ENCODE measurements at places on chromosomes 6 and 20.
A peak's percentile ranks its signal among the peaks of the same experiment; 100 is the strongest.

GRCh38 chr20:3696745-3697587, 15.2 kb upstream of the ADAM33 start:
- DNase-seq = no peak

DNA sequence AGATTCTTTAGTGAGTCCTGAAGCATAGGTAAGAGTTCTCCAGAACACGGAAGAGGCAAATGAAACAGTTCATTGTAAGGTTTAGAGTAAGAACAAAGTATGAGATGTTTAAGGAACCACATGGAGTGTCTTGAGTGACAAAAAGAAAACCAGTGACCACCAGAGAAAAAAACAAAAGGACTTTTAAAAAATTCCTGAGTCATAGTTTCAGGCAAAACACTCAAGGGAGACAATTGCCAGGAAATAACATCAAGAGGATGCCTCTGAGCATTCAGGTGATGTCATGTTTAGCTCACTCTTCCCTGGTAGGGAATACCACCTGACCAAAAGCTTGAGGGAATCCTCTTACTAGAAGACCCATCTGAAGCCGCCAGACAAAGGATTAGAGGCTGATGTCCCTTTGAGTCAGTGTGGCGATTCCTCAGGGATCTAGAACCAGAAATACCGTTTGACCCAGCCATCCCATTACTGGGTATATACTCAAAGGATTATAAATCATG, 110.3 kb downstream of the COL19A1 start:
- DNase-seq = no peak

- no peak for DNase-seq
These were observed 26.8 kb downstream of the DACT2 start for GRCh38 chr6:168292826-168293225.

GRCh38 chr6:47070461-47070860, 28.3 kb upstream of the ADGRF1 start:
- DNase-seq = no peak

DNA sequence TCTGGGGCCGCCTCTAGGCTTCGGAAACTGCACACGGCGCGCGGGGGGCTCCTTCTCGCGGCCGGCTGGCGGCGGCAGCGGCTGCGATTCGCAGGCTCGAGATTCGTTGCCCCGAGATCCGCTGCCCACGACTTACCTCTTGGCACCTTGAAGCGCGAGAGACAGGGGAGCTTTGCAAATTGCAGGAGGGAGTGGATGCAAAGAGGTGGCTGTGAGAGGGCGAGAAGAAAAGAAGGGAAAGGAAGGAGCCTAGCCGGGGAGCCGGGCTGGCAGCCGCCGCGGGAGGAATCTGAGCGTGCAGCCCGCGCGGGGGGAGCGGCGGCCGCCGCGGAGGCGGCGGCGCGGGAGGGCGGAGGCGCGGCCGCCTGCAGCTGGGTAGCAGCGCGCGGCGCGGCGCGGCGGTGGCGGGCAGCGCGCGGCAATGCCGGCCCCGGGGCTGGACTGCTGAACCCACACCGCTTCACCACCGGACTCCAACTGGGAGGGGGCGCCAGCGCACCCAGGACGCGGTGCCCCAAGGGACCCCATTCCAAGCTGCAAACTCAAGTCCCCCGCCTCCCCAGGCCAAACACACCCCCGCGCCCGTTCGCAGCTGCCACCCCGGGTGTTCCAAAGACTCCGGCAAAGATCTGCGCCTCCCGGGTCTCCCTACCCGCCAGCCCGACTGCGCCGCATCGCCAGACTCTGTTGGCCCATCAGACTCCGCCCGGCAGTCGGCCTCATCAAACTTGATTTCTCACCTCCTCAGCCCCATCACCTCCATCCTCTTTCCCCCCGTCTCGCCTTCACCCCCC, 44.2 kb upstream of the SUPT3H start:
- DNase-seq = peak; percentile 78

- DNase-seq = no peak
These were observed 152.7 kb upstream of the ENPP5 start for GRCh38 chr6:46323312-46323965.

DNA sequence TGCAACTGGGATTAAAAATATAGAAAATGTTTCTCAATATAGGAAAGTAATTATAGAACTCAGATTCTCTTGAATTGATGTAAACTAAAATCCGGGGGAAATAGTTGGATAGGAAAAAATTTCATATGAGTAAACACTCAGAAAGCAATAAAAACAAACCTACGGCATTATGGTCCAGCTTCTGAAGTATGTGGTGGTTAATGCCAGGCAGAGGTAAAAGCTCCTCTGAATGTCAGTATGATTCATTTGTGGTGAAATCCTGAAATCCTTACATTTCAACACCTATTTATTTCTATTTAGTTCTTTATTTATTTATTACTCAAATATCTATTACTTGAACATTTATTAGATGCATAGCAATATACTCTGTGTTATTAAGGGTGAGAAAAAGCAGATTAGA, 145.1 kb downstream of the RIMS1 start:
- DNase-seq = no peak

- DNase-seq = peak; percentile 6
These were observed 22.5 kb upstream of the HFE start for GRCh38 chr6:26064619-26065257.

DNA sequence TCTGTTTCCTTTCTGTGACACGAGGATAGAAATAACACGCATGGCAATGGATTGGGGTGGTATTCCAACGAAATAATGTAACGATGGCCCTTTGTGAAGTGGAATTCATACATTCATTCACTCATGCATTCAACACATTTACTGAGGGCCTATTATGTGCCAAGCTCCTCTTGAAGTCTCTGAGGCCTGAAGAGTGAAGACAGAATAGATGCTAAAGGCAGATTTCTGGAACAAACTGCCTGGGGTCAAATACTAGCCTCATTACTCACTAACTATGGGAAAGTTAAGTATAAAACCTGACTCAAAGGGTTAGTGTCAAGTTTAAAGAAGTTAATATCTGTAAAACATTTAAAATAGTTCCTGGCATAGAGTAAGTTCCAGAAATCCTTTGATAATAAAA, 279.6 kb upstream of the SULF2 start:
- DNase-seq = no peak

DNA sequence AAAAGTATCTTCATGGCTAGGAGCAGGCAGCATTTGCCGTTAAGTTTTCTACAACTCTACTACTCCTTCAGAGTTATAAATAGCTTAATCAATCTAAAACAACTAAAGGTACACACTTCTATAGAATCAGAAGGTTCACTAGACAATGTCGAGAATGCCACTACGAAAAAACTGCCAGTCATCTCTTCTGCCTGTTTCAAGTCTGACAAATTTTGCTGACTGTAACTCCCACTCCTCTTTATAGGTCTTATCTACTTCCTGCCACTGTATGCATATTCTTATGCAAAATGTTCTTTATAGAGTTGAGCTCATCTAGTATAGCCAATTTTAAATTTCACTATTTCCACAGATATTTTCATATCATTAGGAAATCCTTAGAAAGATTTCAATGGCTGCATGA, 160.1 kb downstream of the EYS start:
- no peak for DNase-seq

GRCh38 chr6:144797881-144798589, 512.9 kb downstream of the UTRN start:
- DNase-seq = no peak

DNA sequence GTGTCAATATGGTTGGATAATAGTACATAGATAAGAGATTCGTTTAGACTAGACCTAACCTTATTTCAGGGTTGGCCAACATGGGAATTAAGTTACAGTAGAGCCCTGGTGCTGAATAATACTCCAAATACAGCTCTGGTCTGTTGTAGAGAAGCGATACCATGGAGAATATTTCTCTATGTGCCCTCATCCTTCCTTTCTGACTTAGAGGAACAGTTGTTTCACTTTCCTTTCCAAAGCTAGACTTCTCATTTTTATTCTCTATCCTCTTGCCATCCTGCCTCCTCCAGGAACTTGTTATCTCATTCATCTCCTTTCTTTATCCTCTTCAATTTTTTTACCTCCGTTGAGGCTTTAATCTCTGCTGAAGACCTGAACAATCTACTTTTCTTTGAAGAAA, 68.9 kb downstream of the EDN1 start:
- no peak for DNase-seq

DNA sequence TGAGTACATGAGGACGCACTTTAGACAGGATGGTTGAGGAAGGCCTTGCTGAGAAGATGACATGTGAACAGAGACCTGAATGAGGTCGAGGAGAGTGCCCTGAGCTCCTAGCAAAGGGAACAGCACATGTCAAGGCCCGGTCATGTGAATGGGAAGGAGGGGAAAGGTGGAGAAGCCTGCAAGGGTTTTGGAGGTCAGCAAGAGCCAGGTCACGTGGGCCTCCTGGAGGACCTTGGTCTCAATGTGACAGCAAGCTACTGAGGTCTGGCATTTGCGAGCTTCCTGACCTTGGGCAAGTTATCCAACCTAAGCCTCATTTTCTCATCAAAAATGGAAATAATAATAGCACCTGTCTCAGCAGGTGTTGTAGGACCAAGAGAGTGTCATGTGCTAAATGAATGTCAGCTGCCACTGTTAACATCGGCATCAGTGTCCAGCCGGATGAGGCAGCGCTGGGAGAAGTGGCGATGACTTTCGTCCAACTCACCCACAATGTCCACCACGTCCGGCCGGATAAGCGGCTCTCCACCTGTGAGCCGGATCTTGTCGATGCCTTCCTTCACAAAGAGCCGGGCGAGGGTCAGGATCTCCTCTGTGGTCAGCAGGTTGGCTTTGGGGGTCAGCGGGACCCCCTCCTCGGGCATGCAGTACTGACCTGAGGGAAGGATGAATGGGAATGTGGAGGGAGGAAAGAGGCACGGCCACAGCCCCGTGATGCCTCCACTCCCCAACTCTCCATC, 8.9 kb downstream of the MOCS1 start:
- no peak for DNase-seq

- DNase-seq = no peak
These were observed 34.0 kb downstream of the VEGFA start for GRCh38 chr6:43803783-43804549.

DNA sequence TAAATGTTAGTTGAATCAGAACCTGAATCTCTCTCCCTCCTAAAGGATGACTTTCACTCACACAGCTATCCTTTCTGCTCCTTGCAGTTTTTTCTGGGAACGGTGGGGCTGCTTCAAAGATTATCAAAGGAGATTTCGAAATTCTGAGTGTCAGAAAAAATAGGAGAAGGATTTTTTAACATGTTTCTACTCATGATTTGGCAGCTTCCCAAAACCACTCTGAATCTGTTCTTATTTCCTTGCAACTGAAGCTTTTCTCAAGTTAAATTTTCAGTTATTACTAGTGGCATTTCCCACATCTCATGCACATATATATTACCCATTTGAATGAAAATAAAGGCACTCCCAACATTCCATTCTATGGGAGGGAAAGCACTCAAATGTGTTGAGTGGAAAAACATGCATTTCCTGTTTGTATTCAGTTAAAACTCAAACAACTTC, 123.6 kb downstream of the LCA5 start:
- no peak for DNase-seq

- no peak for DNase-seq
These were observed 132.7 kb downstream of the EDN1 start for GRCh38 chr6:12422848-12423247.

GRCh38 chr6:109460161-109460829, 4.7 kb upstream of the MICAL1 start:
- DNase-seq = no peak

DNA sequence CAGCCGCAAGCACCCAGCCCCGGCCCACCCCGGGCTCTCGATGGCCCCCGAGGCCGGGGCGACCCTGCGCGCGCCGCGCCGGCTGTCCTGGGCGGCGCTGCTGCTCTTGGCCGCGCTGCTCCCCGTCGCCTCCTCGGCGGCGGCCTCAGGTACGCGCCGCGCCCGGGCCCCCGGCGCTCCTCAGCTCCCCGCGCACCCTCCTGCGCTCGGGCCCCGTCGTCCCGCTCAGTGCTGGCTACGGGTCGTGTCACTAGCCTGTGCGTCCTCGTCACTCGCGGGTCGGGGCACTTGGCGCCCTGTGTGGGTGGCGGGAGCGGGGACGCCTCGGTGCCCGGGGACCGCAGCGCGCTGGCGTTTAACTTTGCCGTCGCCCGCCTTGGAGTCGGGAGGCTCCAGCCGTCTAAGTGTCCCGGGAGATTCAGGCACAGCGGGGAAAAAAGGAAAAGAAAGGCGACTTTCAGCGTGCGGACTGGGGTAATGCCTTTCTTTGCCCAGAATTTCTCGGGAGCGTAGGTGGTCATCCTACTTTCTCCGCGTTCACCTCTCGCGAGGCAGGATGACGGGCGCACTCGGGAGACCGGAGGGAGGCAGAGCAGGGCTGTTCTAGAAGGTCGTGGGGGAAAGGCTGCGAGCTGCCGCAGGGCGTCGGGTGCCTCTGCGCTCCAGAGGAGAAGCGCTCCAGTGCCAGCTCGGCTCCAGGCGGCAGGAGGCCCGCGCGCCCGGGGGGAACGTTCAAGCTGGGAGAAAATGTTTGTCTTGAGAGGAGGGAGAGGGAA, 545 bp downstream of the FNDC1 start:
- DNase-seq = no peak

- no peak for DNase-seq
These were observed 15.8 kb upstream of the MAFB start for GRCh38 chr20:40704828-40705227.

- no peak for DNase-seq
These were observed 119.7 kb upstream of the ZFP64 start for GRCh38 chr20:52311209-52311794.

DNA sequence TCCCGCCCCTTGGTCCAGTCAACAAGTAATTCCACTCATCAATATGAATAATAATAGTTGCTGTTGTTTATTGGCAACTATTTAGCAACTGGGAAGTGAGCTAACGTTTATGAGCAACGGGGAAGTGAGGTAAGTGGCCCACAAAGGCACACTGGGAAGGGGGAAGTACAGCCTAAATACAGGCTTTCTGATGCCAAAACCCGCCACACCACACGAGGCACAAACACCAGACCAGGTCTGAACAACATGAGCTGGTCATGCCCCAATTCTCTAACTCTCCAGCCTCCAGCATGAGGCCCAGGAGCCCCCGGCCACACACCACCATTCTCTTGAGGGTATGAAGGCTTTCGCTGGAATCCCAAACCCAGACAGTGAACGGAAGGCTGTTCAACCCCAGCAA, 50.8 kb downstream of the PREX1 start:
- peak; percentile 41 for DNase-seq

GRCh38 chr6:16420337-16420714, 181.9 kb downstream of the GMPR start:
- no peak for DNase-seq

DNA sequence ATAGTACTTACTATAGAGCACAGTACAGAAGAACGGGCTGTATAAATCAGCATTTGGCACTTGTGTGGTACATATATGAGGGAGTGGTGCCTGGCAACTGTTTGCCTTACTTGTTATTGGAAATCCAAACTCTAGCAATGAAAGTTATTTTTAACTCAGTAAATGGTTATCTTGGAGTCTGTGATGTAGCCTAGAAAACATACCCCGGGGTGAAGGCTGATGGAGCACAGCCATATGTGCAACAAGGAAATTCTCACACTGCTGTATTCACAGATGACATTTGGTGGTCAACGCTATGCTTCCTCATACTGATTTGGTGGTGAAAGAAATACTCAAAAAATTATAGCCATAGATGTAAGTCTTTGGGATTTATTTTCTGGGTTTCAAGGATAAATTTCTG, 807.5 kb upstream of the FLRT3 start:
- DNase-seq = no peak

All from midbrain (tissue), 1 donor.